ENCODE measurements at places on chromosomes 6 and 20. TPM values are rescaled to one million over a fixed set of nuclear protein-coding genes. Genes with fewer than 3 reads are reported as not detected.

Gene SLC17A1
- total RNA-seq = not detected

Gene PRELID3B
- total RNA-seq = 50.7 TPM

Gene OR2H1
- not detected for total RNA-seq

Gene PSORS1C2
- total RNA-seq = not detected

Gene HCK
- not detected for total RNA-seq

Gene STMND1
- total RNA-seq = not detected

Gene C20orf141
- total RNA-seq = not detected

Gene IRF4
- not detected for total RNA-seq

Gene FAM217A
- total RNA-seq = not detected
